ENCODE measurements at places on chromosomes 3 and 15.

DNA sequence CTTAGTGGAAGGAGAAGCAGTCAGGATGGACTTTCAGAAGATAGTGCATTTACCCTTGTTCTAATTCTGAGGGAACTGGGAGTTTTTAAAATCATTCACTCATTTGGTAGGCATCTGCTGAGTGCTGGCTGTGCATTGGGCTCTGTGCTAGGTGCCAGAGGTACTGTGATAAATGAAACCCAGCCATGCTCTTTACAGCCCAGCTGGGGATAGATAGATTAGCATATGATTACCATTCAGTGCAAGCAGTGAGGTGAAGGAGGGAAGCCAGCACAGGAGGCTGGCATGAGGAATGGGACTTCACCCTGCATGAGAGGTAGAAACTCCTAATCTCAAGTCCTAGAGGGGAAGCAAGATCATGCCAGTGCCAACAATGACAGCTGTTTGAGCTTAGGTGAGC, 361.9 kb upstream of the TRIM42 start:
- no peak for DNase-seq

DNA sequence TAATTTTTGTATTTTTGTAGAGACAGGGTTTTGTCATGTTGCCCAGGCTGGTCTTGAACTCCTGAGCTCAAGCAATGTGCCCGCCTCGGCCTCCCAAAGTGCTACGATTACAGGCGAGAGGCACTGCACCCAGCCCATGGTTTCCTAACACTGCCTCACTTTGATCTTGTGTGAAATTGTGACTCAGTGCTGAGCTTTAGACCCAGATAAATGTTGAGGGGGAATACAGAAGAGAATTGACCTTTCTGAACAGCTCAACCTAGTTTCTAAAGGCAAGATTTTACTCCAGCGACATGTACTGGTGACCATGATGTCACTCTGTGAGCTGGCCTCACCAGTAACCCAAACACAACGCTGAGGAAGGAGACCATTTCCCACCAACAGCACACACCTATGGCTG, 73.5 kb downstream of the ATP1B3 start:
- no peak for DNase-seq

GRCh38 chr3:61315871-61316270, 64.6 kb upstream of the FHIT start:
- no peak for DNase-seq

GRCh38 chr15:58758141-58758540, 8.6 kb upstream of the ADAM10 start:
- DNase-seq = no peak

DNA sequence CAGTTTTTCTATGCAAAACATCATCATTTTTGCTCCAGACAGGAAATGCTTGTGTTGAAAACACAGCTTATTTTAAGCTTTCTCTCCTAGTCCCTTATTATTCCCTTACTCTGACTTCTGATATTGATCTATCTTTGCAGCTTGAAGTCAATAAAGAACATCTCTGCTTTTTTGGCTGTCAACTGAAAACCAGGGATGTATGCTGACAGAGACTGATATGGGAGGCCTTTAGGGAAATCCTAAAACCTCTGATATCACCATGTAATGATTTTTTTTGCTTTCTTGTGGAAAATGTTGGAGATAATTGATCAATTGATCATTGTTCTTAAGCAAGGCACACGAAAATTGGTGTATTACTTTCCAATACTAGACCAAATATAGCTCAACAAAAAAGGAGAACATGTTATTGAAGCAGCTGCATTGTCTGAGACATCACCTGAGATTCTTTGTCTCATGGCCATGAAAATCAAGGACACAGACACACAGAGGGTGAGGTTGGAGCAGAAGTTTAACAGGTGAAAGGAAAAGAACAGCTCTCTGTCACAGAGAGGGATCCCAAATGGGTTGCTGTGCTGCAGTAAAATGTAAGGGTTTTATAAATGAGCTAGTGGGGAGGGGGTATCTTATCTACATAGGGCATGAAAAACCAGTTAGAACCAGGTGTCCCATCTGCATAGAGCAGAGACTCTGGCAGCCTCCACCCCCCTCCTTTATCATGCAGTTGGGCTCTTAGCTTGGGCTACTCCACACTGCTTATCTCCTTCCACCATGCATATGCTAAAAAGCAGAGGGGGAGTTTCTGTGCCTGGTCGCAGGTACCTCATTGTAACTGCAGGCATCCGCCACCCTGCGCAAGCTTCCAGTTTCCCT, 17.0 kb upstream of the SENP7 start:
- DNase-seq = no peak

- no peak for DNase-seq
Observed at GRCh38 chr3:71628522-71628921, 45.0 kb upstream of the FOXP1 start.

DNA sequence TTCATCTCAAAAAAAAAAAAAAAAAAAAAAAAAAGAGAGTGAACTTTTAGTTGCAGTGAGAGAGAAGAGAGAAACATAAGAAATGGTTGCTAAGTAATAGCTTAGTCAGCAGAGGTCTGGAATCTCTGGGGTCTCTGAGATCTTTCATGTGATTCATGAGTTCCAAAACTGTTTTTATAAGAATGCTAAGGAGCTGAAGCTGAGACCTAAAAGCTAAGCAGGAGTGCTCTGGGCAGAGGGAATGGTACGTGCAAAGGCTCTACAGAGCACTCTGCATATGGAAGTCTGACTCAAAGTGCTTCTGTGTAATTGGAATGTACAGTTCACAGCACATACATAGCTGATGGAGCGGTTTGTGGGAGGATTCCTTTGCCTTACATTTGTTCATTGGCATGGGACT, 66.3 kb upstream of the LRIG1 start:
- no peak for DNase-seq

DNA sequence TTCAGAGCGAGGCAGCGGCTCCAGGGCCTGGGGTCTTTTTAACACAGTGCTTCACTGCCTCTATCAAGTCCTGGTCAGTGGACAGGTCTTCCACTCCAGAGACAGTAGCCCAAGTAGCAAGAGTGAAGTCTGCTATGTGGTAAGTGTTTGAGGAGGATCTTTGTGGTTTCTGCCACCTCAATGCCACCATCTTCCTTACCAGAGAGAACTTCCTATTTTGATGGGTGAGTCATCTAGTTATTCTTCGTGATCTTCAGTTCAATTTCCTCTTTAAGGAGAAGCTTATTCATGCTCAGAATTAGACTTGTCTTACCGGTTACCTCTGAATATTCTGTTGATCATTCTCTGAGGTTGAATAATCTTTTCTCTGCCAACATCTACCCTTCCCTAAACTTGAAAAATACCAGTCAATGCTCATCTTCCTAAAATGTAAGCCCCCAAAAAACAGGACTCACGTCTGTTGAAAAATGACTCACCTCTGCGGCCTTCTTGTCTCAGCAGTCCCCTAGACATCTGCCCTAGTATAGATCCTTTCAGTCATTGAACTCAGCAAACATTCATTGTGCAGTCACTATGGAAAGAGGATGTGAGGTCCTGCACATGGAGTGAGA, 32.2 kb upstream of the BCL6 start:
- no peak for DNase-seq

GRCh38 chr15:51114437-51115119, 19.9 kb upstream of the TNFAIP8L3 start:
- no peak for DNase-seq

GRCh38 chr3:73709712-73710111, 85.0 kb upstream of the PDZRN3 start:
- no peak for DNase-seq

GRCh38 chr15:58472821-58473581, 41.2 kb downstream of the LIPC start:
- DNase-seq = peak; percentile 17

DNA sequence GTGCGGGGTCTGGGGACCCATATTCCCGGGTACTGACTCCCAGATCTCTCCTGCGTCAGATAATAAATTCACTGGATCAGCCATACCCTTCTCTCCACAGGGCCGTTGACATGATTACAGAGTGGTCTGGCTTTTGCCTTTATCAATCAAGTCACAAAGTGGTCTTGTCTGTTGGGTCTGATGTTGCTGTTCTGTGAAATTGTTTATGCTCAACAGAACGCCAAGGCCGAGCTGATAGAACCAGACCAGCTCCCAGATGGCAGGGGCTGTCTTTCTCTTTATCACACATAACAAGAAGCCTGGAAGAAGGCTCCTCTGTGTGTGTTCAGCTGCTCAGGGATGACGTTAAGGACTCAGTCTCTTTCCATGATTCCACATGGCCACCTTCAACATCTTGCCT, 751 bp upstream of the DCLK3 start:
- no peak for DNase-seq

DNA sequence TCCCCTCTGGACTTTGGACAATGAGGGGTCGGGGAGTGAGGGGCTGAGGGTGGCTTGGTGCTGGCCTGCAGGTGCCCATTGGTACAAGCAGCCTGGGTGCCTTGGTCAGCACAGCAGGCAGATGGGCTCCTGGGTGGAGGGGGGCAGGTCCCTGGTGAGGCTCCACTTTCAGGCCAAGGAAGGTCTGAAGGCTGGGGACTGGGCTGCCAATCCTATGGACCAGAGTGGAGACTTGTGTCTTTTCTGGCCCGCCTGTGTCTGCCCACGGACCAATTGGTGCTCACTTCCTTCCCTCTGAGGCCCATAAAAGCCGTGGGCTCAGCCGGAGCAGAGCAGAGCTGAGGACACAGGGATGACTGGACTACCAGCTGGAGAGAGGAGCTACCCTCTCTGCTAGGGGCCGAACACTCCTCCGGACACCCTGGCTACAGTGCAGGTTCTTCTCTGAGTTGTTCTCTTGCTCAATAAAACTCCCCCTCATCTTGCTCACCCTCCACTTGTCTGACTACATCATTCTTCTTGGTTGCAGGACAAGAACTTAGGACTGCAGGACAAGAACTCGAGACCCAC, 31.9 kb upstream of the IREB2 start:
- DNase-seq = no peak

- DNase-seq = no peak
Observed at GRCh38 chr15:63848879-63849551, 15.3 kb upstream of the HERC1 start.

GRCh38 chr3:25177041-25177440, 251.0 kb upstream of the RARB start:
- no peak for DNase-seq

- peak; percentile 23 for DNase-seq
Observed at GRCh38 chr15:85380812-85381642, 624 bp downstream of the AKAP13 start.

DNA sequence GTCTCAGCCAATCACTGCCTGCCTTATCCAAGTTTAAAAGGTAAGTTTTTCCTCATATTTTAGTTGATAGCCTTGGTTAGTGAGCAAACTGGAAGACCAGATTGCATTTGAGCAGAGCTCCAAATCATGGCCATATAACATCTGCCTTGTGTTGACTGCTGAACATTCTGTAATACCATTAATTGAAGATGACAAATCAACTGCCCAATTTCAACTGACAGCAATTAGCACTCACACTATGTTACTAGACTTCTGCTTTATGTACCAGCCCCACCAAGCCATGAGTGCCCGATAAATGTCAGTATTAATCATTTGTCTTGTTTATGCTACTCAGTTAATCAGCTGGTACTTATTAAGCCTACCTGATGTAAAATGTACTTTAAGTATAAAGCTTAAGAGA, 83.1 kb downstream of the CGGBP1 start:
- DNase-seq = no peak

DNA sequence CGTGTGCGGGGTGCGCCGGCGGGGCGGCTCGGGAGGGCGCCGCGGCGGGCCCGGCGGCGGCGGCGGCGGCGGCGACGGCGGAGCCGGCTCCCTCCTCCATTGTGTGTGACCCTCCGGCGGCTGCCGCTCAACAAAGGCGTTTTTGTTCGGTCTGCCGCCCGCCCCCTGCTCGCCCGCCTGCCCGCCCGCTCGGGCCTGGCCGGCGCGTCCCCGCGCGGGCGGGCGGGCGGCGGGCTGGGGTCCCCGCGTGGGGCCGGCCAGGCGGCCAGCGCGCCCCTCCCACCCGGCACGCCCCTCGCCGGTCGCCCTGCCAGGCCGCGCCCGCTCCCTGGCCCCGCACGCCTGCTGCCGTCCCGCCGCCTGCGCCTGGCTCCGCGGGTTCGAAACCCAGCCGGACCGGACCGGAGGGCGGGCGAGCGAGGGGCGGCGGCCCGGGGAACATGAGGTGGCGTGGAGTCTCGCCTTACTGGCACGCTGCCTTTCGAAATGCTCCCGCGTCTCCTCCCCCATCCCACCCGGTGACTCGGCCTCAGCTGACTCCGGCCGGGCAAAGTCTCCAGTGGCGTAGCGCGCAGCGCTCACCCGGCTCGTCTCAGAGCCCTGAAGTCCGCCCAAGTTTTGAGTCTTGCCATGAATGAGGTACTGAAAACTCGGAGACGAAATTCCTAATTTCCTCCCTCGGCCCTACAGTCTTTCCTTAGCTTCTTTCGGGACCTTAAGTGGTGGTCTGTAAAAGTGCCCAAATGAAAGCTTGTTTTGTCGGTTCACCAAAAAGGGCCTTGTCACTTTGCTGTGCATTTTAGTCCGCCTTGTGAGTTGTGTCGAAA, 588 bp downstream of the MAPK6 start:
- peak; percentile 22 for DNase-seq

- DNase-seq = no peak
Observed at GRCh38 chr3:119149484-119149883, 3.5 kb downstream of the TEX55 start.

DNA sequence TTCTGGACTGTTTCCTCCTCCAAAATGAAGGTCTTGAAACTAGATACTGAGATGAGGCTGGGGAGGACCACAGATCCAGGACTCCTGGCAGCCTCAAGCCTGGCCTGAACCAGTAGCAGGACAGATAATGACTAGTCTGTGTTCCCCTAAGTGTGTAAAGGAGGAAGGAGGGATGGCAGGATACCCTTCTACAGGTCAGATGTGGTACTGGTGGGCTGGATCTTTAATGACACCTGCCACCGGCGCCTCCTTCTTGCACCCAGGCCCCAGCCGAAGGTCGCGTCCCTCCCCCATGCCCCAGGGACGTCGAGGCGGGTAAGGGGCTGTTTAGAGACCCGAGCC, 556 bp downstream of the USP19 start:
- DNase-seq = no peak

GRCh38 chr3:138450704-138451424, 16.4 kb downstream of the ESYT3 start:
- DNase-seq = no peak

DNA sequence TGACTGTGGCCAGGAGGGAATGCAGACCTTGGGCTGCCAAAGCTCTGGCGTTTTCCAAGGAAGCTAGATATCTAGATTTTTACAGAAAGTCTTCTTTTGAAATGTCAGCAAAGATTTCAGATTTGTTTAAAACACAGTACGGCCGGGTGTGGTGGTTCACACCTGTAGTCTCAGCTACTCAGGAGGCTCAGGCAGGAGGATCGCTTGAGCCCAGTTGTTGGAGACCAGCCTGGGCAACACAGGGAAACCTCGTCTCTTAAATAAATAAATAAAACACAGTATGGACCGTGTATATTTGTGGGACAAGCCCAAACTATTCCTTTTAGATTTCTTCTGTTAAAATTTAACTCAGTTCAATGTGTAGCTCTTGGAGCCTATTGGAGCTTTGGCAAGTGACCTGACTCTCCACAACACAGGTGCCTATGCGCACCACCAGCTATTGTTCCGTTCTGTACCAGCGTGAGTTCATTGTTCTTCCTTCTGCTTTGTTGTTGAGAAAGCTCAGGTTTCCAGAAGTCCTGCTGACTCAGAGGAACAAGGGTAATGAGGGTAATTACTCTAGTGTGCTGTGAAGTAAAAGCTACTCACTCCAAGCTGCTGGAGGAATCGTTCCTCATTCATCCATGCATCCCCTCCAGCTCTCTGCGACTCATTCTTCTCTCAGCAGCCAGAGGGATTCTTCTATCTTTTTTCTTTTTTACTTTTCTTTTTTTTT, 73.1 kb upstream of the SLC6A6 start:
- DNase-seq = no peak
